ENCODE measurements at places on chromosomes 3 and 15. TPM values are rescaled to one million over a fixed set of nuclear protein-coding genes. Genes with fewer than 3 reads are reported as not detected.
A peak's percentile ranks its signal among the peaks of the same experiment; 100 is the strongest.

- DNase-seq, result no peak
Measured at GRCh38 chr15:62083194-62084154, 16.7 kb downstream of the C2CD4A start.

GRCh38 chr3:123758081-123758564, 126.0 kb downstream of the MYLK start:
- peak; percentile 46 for DNase-seq

Gene PODXL2
- total RNA-seq, result 1.8 TPM

- DNase-seq, result no peak
Measured at GRCh38 chr3:188315553-188315952, 161.6 kb downstream of the LPP start.
